ENCODE measurements at places on chromosomes 7 and 10. TPM values are rescaled to one million over a fixed set of nuclear protein-coding genes. Genes with fewer than 3 reads are reported as not detected.

Gene GPR15LG
- not detected for polyA plus RNA-seq

GRCh38 chr7:84412161-84412969, 217.8 kb upstream of the SEMA3A start:
- DNase-seq: no peak

DNA sequence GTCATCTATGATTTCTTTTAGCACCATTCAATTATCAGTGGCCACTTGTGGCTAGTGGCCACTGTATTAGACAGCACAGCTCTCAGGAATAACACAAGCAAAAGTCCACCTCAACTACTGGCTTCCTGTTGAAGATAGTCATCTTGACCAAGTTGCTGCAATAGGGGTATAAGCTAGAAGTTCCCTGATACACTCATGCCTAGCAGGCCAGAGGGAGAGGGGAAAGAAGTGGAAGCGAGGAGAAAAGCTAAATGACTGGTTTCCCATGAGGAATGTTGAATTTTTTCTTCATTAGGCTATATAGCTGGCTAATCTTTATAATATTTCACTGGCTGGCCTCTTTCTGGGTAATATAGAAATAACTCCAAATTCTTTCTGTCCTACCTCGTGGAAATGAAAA, 327.5 kb upstream of the MEOX2 start:
- DNase-seq: no peak

- DNase-seq: no peak
These were observed 144.0 kb downstream of the PLCE1 start for GRCh38 chr10:94137747-94138146.
